Activated T-helper 9 cell treated with anti-CD3 and anti-CD28 coated beads, Interleukin-2, amount 50 U/mL, for 16 hours (primary cell): ENCODE measurements at places on chromosomes 5 and 9.

DNA sequence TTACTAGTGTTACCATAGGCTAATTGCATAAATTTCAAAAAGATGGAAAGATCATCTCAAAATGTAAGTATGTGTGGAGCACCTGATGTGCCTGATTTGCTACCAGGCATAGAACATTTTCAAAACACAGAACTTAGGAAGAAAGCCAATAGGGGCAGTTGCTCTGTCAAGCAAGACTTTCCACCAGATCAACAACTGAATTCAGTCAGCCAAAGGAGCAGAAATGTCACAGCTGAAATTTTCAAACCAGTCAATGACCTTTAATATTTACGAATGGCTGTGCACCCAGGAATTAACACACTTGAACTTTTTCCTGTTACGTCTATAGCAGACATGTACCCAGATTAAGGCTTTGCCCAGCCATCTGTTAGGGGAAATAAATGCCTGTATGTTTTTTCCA, 452.8 kb upstream of the PTGER4 start:
- no peak for DNase-seq

DNA sequence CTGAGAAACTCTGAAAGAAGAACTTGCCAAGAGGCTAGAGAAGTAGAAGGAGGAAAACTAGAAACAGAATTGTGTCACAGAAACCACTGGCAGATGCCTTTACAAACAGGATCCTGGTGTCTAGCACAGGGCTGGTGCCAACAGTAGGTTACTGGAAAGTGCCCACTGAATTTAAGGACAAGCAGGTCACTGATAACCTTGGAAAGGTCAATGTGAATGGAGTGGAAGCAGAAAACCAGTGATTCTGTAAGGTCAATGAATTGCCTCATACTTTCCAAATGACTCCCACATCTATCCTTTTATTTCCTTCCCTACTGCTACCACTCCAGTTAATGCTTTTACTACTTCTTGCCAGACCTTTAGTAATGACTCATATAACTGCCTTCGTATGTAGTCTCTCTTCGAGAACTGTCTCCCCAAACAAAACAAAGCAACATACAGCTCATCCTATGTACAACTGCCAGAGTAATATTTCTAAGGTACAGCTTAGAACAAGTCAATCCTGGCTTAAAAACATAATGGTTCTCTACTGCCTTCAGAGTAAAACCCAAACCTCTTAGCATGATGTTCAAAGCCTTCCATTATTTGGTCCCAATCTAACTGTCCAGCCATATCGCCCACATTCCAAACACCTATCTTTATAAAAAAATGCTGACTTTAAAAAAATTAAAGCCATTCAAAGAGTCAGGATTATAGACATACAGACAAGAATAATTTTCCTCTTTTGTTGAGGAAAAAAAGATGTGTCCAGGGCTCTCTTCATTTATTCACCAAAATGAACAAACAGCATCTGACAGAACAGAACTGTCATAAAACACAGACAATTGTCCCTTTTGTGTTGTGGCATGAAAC, 52.5 kb downstream of the NR3C1 start:
- no peak for DNase-seq

DNA sequence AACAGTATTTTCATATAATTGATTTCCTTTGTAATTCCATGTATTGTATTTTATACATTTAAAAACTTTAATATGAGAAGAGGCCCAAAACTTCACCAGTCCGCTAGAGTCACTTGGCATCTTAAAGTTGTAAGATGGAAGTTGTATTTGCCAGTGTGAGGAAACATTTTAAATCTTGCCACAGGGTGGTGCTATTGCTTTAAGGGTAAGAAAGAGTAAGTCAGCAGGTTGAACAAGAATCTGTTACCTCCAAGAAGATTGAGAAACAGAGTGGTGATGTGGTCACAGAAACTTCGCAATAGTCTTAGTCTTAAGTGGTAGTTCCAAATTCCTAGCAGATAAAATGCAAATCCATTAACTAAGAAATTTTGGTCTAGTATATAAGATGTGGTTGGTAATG, 39.8 kb upstream of the RANBP6 start:
- no peak for DNase-seq

DNA sequence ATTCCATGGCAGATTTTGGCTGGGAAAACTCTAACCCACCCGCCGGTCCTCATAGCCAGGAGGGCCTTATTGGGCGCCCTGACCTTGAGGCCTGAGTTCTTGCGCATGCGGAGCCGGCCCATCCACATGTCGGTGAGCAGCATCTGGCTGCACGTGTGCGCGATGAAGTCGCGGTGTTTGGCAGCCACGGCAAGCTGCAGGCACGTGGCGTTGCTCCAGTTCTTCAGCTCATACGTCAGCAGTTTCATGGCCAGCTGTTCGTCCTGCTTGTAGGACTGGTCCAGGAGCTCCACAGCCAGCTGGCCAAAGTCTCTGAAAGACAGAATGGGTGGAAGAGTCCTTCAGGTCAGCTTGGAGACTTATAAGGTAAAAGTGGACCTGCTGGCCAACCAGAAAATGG, 204.3 kb upstream of the KLF9 start:
- no peak for DNase-seq

DNA sequence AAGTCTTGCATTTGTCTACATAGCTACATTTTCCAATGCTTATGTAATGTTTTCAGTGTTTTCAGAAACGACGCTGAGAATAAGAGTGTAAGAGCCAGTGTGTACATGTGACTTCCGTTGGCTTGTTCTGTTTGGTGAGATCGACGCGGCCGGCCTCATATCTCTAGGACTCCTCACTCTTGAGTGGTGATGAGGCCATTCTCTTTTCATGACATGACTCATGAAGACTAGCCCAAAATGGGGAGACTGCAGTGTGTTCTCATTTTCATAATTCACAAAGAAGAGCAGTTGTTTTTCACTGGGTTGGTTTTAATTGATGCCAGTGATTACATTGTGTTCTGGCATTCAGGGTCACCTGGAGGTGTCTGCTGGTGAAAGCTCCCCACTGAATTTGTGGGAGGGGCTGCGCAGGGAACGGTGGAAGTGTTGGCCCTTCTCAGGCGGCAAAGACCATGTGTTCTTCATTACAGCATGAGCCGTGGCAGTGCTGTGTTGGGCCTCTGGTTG, 131.5 kb upstream of the OTULINL start:
- no peak for DNase-seq

DNA sequence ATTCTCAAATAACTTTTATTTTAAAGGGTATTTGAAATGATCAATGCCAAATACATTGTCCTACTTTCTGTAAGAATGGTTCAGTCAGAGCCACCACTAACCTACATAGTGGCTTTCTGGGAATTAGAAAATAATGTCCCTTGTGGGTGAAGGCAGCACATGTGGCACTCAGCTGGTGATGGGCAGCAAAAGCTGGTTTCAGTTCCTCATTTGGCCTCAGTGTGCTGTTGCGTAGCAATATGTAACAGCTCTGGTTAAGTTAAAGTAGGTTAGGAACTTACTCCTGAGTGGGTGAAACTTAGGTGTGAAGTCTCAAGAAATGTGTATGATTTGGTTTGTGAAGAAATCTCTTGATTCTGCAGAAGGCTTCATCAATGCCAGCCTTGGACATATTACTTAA, 99.6 kb upstream of the SPEF2 start:
- no peak for DNase-seq

- DNase-seq: no peak
These were observed 69.6 kb upstream of the PRRC1 start for GRCh38 chr5:127447827-127448226.

DNA sequence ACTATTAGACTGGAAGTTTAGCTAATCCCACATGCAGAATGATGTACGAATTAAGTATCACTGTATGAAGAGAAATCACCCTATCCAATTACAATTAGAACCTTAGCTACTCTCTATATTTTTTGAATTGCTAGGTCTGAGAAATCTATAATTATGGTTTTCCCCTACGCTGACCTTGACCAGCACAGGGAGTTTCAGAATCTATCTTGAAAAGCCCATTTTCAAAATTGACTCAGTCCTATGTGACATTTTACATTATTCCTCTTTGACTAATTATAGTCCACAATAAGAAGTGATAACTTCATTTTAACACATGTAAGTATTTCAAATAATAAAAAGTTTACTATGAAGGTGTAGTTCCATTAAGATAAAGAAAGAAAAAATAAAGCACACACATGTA, 21.5 kb downstream of the NUDT12 start:
- no peak for DNase-seq

DNA sequence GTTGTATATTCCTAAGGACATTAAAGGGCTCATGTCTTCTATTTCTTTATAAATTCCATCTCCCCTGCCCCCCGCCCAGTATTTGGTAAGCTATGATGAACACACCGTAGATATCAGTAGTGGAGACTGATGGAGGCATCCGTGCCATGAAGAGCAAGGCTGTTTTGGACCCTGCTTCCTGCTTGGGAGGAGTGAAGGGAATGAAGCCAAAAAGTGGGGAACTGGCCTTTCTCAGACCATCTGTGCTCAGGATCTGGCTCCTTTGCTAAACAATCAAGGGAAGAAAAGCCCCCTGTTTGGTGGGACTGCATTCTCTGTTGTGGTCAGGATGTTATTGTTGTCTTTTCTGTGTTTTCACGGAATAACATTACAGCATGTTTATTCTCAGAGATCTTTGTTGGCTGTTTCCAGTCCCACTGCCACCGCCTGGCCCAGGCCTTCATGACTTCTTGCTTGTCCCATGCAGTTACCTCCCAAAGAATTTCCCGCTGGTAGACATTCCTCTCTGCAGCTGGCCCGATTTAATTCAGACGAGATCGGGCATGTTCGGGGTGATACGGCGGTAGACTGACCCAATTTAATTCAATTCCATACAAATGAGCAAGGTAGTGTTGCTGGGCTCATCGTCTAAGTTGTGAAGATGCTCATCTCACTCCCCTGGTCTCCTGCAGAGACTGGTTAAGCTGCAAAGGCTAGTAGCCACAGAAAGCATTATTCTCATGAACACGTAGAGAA, 31.4 kb upstream of the ANKH start:
- DNase-seq: no peak

- DNase-seq: no peak
These were observed 847 bp upstream of the GABRB2 start for GRCh38 chr5:161547406-161547737.

DNA sequence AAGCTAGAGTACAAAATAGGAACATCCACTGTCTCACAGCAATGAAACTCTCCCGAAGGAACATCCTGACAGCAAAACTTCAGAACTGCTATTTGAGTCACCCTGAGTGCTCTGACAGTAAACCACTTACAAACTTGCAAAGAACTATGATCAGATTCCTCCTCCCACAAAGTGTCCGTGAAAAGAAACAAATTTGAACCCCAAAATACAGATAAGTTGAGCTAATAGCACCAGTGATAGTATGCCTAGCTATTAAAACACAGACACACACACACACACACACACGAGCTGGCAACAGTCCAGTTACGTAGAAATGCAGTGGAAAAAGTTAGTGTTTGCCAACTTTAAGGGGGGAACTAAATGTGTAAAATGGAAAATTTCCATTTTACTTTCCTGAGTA, 3.1 kb upstream of the GLIS3 start:
- DNase-seq: no peak

- DNase-seq: no peak
These were observed 350 bp upstream of the ECPAS start for GRCh38 chr9:111484572-111484894.

DNA sequence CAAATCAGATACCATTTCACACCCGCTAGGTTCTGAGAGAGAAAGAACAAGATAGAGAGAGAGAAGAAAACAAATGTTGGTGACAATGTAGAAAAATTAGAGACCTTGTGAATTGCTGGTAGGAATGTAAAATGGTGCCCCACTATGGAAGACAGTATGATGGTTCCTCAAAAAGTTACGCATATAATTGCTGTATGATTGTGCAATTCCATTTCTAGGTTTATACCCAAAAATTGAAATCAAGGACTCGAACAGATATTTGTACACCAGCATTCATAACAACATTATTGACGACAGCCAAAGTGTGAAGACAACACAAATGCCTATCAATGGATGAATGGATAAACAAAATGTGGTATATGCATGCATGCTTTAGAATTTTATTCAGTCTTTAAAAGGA, 74.5 kb upstream of the MAP3K1 start:
- DNase-seq: no peak

- DNase-seq: no peak
These were observed 45.0 kb upstream of the DMRTA1 start for GRCh38 chr9:22401671-22402070.

DNA sequence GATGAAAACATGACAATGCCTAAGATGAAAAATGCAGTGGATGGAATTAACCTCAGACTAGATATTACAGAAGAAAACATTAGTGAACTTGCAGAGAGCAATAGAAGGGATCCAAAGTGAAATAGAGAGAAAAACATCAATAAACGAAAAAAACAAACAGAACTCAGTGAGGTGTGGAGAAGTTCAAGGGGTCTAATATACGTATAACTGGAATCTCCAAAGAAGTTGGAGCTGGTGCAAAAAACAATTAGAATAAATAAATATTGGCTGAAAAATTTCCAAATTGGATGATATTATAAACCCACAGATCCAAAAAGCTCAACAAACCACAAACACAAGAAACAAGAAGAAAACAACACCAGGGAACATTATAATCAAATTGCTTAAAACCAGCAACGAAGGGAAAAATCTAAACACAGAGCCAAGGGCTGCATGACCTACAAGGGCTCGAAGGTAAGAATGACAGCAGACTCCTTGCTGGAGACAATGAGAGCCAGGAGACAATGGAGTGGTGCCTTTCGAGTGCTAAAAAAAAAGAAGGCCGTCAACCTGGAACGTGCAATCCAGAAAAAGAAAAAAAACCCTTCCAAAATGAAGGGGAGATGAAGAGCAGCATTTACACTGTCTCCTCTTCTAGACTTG, 11.8 kb downstream of the FAM163B start:
- DNase-seq: no peak

DNA sequence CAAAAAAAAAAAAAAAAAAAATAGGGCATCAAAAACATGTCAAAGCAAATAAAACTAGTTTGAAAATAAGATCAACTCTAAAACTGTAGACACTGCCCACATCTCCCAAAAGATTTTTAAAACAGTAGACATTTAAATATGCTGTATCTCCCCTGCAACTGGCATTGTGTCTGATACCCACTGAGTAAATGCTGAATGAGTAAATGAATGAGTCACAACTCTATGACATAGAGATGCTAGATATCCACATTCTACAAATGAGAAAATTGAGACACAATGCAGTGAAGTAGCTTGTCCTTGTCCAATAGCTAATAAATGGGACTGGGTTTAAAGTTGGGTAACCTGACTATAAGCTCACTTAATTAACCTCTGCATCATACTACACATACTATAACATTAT, 14.1 kb upstream of the MAP1B start:
- no peak for DNase-seq

GRCh38 chr5:168877132-168877892, 298.1 kb upstream of the PANK3 start:
- DNase-seq: no peak

- DNase-seq: no peak
These were observed 93.0 kb downstream of the PRKACG start for GRCh38 chr9:68920921-68921320.

DNA sequence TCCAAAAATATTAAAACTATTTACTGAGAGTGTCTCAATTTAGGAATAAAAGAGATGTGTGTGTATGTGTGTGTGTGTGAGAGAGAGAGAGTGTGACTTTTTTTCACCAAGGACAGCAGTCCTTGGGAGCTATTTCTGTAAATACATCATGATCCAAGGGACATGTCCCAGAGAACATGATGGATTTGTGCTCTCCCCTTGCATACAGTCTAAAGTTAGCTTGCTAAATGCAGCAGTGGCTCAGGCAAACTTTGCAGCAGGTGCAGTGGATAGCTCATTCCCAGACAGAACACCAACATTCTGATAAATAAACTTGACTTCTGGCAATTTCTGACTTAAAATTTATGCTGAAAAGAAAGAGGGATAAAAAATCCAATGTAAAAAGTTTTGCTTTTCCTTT, 55.4 kb upstream of the SGCD start:
- DNase-seq: no peak

- no peak for DNase-seq
These were observed 92.0 kb downstream of the TMEM232 start for GRCh38 chr5:110634475-110634874.
